ENCODE measurements at places on chromosomes 3 and 15. TPM values are rescaled to one million over a fixed set of nuclear protein-coding genes. Genes with fewer than 3 reads are reported as not detected.

The SEMA3F gene
- total RNA-seq: 24.0 TPM

The RBM6 gene
- 45.4 TPM for total RNA-seq

The CD96 gene
- 1.6 TPM for total RNA-seq

The MST1R gene
- total RNA-seq: 1.7 TPM

The TRIM59 gene
- 0.76 TPM for total RNA-seq

The TF gene
- 31.8 TPM for total RNA-seq

- no peak for DNase-seq
These were observed 92.0 kb downstream of the ZNF609 start for GRCh38 chr15:64552281-64552948.

DNA sequence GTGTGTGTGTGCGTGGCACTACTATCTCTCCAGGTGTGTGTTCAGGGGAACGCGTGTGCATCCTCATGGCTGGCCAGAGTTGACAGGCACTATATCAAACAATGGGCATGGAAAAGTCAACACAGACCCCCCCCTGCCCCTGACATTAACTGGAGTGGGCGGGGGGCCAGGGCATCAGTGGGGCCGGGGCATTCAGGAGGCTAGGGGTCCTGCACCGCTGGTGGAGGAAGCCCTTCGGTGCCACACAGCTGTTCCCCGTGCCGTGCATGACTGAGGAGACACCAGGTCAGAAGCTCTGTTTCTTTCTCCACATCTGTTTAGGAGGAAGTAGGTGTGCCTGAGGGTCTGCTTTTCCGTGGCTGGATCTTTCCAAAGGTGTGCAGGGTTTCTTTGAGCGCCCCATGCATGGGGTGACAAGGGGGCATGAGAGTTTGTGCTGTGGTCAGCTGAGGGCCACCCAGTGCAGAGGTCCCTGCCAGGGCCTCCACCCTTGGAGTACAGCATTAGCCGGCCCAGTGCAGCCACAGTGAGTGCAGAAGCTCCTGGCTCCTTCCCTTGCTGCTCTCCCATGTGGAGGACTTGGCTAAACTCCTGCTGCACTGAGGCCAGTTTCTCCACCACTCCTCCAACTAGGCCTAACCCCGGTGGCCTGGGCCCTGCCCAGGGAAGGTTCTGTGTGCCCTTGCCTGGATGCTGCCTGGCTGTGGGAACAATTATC is 7.5 kb downstream of the C3orf22 start:
- peak; percentile 24 for DNase-seq

GRCh38 chr15:40456299-40456712 is 14.5 kb upstream of the CHST14 start:
- DNase-seq: peak; percentile 50

DNA sequence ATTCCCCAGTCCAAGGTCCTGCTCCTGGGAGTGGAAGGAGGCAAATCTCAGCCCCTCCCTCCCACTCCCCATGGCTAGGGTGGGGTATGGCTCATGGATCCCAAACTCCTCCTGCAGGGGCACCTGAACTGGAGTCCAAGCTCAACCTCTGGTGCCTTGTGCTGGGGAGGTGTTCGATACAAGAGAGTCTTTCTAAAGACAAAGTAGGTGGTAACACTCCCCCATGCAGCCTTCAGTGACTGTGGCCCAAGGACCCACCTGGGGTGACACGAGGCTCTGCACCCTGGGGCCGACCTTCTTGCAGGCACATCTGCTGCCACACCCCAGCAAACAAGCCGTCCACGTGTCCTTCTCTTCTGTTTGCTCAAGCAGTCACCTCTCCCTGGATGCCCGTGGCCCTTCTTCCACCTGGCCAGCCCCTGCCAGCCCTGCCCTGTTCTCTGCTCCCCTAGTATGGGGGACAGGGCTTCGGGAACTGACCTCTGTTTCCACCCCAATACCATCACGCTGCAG is 36.7 kb upstream of the SLC6A11 start:
- no peak for DNase-seq

DNA sequence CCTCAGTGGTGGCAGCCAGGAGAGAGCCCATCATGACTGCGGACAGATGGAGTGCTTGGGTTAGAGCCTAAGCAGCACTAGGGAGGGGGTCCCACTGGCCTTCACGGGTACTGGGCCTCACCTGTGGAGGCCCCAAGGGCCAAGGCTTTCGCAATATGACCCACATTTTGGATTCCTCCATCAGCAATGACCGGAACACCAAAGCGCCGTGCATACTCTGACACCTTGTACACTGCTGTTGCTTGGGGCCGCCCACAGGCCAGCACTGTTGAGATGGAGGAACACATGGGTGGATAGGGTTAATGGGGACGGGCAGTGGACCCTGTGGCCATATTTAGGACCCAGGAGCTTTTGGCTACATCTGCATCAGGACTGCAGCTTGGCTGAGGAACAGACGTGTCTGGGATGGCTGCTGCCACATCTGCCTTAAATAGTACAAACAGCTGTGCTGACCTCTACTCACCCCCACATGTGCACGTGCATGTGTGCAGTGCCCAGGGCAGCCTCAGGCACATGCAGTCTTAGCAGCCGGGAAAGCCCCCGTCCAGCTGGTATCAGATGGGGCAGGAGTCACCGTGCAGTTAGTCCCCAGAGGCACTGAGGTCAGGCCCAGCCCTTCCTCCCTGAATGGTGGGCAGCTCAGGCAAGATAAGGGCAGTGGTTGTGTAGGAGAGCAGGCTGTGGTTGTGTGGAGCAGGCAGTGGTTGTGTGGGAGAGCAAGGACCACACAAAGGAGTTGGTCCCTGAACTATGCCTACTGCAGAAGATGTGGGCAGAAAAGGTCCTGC is 3.3 kb downstream of the NDUFAF3 start:
- no peak for DNase-seq

DNA sequence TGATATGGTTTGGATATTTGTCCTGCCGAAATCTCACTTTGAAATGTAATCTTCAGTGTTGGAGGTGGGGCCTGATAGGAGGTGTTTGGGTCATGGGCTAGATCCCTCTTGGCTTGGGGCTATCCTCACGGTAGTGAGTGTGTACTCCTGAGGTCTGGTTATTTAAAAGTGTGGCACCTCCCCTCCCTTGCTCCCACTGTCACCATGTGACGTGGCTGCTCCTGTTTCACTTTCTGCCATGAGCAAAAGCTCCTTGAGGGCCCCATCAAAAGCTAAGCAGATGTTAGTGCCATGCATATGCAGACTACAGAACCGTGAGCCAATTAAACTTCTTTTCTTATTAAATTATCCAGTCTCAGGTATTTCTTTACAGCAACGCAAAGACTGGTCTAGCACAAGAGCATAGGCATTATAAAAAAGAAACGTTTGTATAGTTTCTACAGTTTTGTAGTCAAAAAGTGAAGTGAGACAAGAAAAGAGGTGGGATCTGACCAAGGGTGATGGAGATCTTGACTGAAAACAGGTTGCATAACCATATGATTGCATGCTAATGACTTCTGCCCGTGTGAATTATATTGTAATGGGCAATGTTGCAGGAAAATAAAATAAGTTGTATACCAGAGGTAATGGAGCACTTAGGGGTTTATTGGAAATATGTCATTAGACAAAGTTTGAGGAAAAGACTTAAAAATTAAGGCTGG is 28.5 kb upstream of the CLASP2 start:
- no peak for DNase-seq

DNA sequence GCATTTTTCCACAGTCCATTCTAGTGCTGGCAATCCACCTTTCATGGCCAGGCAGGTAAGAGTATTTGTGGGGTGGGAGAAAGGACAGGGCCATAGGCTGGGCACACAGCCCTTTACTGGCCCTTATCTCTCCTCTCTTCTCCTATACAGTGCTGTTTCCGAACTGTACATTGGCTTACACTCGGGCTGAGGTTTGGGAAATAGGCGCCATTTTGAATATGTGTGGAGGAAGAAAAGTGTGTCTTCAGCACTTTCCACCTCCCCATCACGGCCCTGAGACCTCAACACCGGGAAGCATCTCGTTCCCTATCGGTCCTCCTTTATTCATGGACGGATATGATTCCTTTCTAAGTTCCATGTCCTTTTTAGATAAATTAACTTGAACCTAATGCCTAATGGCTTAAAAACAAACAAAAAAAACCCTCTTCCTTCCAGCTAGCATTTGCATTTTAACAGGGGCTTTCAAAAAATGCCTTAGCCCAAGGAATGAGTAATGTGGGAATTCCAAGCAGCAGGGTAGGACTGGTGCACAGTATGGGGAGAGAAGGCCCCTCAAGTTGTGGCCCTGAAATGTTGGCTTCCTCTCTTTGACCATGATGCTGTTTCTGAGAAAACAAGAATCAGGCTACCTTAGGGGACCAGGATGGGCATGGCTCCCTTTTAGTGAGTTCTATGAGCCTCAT is 24.5 kb downstream of the CD86 start:
- no peak for DNase-seq

- no peak for DNase-seq
These were observed 441.4 kb downstream of the CNTN3 start for GRCh38 chr3:74173090-74173489.

GRCh38 chr3:192942625-192943024 is 25.0 kb upstream of the MB21D2 start:
- no peak for DNase-seq

DNA sequence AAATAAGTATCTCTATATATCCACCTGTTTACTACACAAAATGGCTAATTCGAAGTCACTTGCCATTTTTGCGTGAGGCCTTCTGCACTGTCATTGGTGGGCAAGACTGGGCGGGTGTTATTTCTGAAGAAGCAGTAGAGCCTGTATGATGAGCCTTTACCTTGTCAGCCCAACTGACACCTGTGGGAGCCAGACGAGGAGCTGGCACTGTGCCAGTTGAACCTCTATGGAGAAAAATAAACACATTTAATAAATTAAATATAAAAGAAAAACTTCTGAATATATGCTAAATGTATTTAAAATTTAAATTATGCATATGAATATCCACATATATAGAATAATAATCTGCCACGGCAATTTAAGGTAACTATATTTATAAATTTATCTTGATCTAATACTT is 109.9 kb downstream of the SCAPER start:
- no peak for DNase-seq

GRCh38 chr3:73508330-73508954 is 116.3 kb downstream of the PDZRN3 start:
- DNase-seq: peak; percentile 42

DNA sequence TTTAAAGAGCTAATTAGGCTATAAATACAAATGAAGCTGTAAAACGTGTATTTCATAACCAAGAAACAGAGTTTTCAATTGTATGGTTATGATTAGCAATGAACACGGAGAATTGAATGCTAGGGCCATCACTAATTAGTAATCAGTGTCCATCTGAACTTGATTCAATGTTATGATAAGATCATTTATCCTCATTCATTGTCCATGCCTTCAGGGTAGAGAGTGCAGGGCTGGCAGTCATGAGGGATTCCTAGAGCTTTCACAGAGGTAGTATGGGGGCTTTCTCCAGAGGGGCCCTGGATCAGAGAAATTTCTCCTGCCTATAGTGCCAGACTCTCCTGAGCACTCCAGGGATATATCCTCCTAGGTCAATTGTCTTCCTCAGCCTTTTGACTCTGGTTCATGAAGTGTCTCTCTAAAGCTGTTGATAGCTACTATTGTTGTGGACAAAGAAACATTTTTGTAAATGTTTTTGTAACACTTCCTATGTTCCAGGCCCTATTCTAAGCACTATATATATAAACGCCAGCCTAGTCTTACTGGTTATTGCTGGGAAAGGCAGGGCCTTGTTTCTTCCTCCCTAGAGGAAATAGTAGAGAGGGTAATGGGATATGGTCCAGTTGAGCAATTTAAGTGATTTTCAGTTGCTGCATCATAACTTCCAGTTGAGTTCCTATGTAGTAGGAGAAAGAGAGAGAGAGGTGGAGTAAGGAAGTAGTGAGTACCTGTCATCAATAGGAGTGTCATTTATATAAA is 249.0 kb downstream of the NFKBIZ start:
- DNase-seq: no peak

DNA sequence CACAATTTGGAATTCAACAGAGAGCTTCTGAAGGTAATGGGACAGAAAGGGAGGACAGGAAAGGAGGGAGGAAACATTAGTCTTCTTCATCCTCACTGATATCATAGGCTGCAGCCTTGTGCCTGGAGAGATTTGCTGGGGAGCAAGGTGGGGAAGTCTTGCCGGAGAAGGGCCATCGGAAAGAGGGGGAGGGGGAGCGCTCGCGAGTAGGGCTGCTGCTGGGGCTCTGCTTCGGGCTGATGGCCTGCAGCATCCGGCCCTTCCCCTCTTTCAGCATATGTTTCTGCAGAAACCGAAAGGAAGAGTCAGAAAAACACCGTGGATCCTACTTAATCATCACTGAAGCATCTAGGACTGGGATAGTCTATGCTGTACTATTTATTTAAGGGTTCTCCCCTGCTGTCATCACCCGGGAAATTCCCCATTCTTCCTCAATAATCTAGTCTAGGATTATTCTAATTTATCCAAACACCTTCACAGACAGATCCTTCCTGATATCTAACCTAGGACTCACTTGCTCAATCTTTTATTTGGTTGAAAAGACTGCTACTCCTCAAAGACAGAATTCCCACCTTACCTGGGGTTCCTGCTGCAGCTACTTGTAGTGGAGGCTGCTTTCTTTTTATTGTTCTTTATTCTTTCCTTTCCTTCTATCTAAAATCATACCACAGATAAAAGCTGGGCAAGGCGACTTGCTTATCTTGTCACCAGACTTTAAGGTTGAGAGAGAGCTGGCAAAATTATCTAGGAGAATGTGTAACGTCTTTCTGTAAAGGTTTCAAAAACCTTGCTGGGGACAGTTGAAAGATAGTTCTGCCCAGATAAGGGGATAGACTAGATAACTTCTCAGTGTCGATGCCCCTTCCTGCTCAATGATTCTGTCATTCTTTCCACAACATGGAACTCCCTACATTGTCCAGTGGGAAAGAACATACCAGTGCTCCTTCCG is 22.6 kb downstream of the SLC51A start:
- DNase-seq: no peak

- no peak for DNase-seq
These were observed 142.0 kb upstream of the TMC3 start for GRCh38 chr15:81516012-81516411.

GRCh38 chr15:99450896-99451358 is 114.9 kb upstream of the MEF2A start:
- DNase-seq: peak; percentile 91

DNA sequence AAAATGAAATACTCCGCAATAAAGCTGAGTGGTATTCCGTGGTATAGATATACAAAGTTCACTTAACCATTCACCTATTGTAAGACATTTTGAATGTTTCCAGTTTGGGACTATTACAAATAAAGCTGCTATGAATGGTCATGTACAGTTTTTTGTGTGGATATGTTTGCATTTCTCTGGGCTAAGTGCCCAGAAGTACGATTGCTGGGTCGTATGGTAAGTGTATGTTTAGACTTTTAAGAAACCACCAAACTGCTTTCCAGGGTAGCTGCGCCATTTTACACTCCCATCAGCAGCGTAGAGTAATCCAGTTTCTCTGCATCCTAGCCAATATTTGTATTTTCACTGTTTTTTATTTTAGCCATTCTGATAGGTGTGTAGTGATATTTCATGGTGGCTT is 208.4 kb upstream of the TLE3 start:
- DNase-seq: no peak

- no peak for DNase-seq
These were observed 28.4 kb downstream of the SH3GL3 start for GRCh38 chr15:83475551-83475950.

DNA sequence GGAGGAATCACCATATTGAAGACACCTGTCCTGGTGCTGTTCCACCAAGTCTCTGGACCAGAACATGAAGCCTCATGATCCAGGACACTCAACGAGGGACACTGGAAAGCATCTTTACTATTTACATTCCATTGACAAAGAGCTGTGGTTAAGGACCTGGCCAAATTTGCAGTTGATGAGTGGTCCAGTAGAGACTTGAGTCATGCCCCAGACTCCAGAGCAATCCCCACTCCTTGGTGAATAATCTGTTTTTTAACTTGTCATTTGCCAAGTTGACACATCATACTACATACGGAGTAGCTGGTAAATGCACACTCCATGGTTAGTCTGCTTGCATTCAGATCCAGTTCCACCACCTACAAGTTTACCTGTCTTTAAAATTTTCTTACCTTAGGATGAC is 1.2 kb upstream of the COL6A6 start:
- DNase-seq: no peak

Measured in left cardiac atrium (tissue), 4 donors.